SK-N-SH (cell line): ENCODE measurements at places on chromosomes 13 and 19.

GRCh38 chr13:102212729-102213128 lies 189.1 kb downstream of the FGF14 start:
- no peak for DNase-seq

GRCh38 chr19:17455308-17456123 lies 5.2 kb downstream of the NXNL1 start:
- peak; percentile 65 for DNase-seq

GRCh38 chr19:11987405-11988281 lies 22.8 kb downstream of the ZNF763 start:
- peak; percentile 94 for DNase-seq

DNA sequence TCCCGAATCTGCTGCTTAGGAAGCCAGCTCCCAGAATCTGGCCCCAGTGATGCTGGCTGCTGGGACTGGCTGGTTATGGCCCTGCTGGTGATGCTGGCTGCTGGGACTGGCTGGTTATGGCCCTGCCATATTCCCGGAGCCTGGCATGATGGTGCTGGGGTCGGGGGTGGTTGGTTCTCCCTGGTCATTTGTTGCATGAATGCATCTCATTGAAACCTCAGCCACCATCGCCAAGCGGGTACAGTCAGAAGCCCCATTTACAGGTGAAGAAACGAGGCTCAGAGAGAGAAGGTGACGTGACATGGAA lies 2.1 kb downstream of the PGLYRP1 start:
- no peak for DNase-seq

DNA sequence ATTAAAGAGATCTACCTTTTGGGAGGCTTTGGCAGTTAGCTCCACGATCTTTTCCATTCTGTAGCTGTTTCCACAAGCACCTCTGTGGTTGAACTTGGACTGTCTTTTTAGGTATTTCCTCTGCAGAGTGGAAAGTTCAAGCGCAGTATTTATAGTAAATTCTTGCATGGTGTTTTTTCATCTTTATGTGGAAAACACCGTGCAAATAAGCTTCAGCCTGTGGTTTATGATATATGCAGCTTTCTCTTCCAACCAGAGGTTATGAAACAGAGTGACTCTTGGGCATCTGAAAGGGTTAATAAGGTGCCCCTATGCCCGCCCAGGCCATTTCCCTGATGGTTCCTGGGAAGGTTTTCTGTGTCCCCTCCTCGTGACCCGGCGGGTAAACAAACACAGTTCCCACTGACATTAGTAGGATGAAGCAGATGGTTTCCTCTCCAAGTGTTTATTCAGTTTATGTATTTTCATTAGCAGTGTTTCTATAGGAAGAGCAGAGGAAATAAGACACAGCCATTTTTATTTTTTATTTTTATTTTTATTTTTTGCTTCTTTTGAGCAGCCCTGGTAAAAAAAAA lies 39.7 kb upstream of the RNF113B start:
- no peak for DNase-seq

- DNase-seq: no peak
Observed at GRCh38 chr13:50453188-50453587, 390.3 kb downstream of the DLEU7 start.

- DNase-seq: no peak
Observed at GRCh38 chr13:89307278-89307677, 1636.1 kb downstream of the SLITRK5 start.

DNA sequence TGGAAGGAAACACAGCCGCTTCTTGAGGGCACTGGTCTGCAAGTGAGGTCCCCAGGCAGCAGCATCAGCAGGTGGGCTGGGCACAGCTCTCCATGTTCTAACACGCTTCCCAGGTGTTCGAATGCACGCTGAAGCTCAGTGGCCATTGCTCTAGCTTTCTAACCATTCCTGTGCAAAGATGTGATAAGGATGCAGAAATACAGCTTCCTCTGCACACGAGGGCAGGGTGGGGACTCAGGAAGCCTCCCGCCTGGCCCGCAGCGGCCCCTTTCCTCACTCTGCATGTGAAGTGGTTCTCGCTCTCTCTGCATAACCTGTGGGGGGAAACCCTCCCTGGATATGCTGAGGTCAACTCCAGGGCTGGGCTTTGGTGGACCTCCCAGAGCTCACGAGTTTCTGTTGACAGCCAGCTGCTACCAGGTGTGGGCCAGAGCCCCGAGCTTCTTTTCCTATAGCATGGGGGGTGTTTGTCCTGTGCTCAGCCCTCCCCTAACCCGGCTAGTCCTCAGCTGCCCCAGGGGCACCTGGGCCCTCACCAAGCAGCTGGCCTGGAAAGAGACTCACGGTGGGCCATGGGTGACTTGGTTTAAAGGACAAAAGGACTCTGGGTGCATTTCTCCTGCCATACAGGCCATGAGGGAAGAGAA lies 168.2 kb downstream of the TEX29 start:
- DNase-seq: no peak

DNA sequence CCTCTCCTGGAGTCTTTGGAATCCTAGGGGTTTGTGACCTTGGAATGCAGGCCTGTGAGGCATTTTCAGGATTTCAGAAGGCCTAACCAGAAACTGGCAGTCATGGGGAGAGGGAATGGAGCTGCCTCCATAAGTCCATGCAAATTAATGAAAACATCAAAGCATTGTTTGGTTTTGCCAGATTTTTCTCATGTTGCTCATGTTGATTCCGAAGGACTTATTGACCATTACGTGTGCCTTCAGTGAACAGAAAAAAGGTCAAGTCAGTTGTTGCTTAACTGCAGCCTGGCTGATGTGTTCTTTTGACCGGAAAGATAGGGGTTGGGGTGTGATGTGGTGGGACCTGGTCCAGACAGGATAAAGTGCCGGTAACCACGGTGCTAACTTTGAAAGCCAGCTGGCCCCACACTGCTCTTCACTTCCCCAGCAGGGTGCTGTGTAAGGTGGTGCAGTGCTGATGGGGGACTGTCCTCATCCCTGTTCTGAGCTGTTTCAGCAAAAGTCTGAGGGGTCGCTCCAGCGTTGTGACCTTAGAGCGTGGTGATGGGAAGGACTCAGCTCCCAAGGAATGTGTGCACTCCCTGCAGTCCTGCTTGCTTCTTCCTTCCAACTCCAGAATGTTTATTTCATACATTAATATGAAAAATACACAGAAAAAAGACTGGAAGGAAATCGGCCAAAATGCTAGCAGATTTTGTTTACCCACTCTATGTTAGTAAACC lies 3.5 kb downstream of the RNF113B start:
- no peak for DNase-seq

DNA sequence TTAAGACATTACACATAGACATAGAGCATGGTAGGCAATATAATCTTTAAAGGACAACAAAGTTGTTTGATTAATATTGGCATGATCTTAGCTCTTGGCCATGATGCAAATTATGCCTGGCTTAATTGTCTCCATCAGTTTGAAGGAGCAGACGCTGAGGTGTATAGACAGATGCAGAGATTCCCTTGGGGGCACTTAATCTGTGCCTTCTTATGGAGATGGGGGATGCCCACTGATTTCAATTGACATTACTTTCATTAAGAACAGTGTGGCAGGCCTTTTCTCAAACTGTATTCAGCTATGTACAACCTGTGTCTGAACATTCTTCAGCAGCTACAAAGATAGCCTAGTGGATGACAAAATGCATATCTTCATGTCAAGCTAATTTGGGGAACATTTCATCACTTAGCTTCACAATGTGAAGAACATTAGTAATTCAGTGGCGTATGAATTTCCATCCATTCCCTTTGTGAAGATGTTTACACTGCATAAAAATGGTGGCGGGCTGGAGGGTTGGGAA lies 85.3 kb upstream of the MYCBP2 start:
- no peak for DNase-seq

DNA sequence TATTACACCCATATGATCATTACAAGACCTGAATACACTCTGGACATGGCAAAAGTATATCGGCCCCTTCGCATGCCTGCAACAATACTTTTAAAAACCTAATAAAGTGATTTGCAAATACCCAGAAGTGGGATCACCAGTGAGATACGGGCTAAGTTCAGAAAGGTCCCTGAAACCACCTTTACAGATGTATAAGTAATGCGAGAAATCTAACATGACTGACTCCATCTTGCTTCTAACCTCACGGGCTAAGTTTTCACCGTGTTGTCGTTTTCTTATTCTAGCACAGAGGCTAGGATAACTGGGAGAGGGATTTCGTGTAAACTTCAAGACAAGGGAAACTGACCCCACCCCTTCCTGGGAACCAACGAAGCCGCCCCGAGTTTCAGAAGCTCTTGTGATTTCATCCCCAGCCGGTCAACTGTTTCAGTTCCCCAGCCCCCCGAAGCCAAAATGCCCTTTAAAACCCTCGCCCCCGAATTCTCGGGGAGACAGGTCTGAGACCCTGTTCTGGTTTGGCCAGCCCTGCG lies 703 bp downstream of the NEK3 start:
- peak; percentile 58 for DNase-seq

DNA sequence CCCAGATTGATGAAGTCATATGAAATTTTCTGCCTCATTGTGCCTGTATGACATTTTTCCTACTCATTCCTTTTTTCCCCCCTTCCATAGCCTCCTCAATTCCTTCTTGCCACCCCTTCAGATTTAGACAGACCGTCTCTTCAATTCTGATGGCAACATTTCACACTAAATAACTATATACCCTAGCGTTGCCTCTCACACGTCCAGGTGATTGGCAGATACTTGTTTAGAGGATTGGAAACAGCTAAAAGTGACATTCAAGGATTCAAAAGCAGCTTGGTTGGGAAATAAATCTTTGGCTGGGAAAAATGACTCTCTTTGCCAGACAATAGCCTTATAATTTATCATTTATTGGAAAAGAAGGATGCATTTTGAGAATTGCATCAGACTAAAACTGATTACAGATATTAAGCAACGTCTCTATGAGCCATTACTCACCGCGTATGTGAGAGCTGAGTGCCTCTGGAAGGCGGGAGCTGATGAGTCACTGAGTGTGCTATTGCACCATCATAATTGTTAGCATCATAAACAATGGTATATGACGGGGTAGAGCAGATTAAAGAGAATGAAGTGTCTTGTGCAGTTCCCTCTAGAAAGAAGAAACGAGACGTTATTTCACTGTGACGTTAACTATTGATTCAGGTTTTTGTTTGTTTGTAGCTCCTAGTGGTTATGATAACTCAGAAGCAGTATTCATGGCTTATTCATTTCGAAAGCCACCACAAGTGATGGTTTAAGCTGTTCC lies 61.1 kb upstream of the FAM216B start:
- DNase-seq: no peak

- no peak for DNase-seq
Observed at GRCh38 chr19:38686530-38686888, 39.1 kb downstream of the ACTN4 start.

GRCh38 chr19:34664870-34665269 lies 12.1 kb downstream of the SCGB2B2 start:
- no peak for DNase-seq

DNA sequence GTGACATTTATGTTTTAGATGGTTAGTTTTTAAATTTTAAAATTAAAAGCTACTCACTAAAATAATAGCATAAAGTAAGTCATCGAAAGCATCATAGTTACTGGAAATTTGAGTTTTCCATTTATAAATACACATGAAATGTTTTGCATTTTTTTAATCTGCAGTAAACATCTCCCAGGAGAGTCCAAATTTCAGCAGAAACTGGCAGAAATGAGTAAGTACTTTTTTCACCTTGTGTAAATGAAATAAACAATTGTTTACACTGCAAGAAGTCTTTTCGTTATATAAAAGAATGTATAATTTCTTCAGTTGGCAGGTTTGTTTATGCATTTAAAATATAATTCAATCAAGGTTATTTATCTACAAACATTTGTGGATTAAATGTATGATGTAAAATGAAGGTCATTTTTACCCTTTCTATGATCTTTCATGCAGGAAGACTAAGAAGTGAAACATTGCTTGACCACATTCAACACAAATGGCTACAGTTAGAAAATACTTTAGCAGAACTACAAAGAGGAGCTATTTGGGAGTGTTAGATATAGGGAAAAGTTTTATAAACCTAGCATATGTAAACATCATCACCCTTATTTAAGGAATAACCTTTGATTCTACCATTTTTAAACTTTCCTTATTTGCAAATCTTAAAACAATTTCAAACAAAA lies 55.6 kb downstream of the RCBTB2 start:
- no peak for DNase-seq

DNA sequence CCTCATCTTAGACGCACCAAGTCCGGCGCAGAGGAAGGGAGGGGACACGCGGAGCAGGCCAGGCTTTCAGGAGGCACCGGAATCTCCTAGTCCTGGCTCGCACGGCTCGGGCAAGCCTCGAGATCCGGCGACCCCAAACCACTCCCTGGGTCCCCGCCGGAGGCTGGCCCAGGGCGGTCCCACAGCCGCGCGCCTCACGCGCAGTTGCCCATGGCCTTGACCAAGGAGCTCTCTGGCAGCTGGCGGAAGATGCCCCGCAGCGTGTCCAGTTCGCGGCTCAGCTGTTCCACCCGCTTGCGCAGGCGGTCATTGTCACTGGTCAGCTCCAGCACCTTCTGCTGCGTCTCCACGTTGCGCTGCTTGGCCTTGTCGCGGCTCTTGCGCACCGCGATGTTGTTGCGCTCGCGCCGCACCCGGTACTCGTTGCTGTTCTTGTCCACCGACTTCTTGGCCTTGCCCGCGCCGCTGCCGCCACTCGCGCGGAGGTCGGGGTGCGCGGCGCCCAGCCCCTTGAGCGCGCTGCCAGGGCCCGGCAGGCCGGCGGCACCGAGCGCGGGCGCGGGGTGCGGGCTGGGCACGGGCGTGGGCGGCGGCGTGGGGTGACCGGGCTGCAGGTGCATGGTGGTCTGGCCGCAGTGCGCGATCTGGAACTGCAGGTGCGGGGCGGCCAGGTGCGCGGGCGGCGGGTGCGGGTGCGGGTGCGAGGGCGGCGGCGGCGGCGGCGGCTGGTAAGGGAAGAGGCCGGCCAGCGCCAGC lies 1.0 kb downstream of the CEBPA start:
- peak; percentile 63 for DNase-seq

DNA sequence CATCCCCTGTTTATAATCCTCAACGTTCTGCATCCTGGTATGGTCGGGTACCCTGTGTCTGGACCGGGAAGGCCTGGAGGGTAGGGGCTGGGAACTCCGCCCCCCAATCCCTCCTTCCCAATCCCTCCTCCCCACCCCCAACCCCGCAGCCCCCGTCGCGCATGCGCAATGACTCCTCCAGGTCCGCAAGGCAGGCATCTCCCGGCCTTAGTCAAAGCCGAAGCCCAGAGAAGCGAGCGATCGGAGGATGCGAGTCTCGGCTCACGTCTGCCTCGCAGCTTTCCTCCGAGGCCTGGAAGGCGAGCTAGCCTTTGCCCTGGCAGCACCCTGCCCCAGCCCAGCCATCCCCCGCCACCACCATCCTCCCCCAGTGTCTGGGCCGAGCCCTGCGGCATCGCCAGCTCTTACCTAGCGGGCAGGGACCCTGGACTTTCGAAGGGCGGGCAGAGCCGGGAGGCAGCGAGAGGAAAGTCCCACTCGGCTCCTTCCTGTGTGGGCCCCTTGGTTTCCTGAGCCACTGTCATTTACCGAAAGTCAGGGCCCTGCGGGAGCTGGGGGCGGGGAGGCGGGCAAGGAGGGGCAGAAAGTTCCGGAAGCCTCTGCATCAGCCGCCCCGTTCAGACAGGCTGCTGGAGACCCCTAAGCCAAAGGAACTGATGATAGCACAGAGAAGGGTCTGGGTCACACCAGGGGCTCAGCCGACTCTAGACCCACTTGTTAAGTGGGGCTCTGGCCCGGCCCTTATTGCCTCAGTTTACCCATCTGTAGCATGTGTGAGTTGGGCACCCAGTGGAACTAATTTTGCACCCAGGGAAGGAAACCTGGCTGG lies at the start of gene JAK3:
TSS of gene JAK3 (minus strand) at position 445 of the 829 bp plus-strand sequence. CDS start 3,565 bp downstream, outside the sequence.
- peak; percentile 93 for DNase-seq
